GM06990 (cell line): ENCODE measurements at places on chromosomes 5 and 9.

- no peak for DNase-seq
These were observed 2.9 kb downstream of the NR2F1-AS1 start for GRCh38 chr5:93577854-93578812.

- no peak for DNase-seq
These were observed 133.5 kb downstream of the GADD45G start for GRCh38 chr9:89738137-89738932.

DNA sequence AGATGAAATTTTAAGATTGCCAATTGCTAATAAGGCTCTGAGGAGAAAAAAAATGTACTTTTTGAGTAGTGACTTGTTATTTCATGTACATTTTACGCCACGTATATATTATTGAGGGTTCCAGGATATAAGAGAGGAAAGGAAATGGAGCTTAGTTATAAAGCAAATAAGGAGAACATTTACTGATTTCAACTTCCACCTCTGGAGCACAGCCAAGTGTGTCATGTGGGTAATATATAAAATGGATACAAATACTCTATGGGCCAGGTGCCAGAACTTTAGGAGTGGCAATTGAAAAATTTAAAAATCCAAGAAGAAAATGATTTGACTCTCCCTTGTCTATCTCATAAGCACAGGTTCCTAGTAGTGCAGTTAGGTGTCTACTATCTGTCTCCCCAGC lies 45.0 kb upstream of the VLDLR start:
- DNase-seq, result no peak

DNA sequence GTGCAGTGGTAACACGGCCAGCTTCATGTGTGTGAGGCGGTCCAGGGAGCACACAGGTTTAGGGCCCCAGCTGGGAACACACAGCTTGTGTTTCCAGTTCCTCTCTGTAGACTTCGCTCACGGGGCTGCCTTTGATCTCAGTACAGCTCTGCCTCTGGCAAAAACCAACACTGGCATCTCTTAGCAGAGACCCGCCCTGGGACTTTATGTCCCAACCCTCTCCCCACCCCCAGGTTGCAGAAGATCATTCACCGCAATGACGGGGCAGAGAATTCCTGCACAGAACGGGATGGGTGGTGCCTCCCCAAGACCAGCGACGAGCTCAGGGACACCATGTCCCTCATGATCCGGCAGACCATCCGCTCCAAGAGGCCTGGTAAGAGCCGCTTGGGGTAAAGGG lies 5.2 kb upstream of the CEL start:
- no peak for DNase-seq

DNA sequence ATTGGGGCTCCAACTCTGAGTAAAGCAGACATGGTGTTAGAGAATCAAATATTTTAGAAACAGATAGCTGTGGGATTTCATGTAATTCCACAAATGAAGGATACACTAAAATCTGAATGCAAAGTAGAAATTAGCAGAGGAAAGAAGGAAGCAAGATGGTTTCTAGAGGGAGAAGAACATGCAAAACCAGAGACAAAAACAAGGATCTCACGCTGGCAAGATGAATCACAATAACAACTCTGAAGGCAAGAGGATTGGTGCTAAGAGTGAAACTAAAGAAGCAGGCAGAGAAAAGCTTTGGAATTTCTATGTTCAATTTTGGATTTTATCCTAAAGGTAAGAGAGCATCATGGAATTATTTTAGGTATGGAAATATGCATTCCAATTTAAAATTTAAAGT lies 857.2 kb upstream of the COX7C start:
- no peak for DNase-seq

GRCh38 chr5:160961761-160962160 lies 109.8 kb upstream of the ATP10B start:
- DNase-seq, result no peak

DNA sequence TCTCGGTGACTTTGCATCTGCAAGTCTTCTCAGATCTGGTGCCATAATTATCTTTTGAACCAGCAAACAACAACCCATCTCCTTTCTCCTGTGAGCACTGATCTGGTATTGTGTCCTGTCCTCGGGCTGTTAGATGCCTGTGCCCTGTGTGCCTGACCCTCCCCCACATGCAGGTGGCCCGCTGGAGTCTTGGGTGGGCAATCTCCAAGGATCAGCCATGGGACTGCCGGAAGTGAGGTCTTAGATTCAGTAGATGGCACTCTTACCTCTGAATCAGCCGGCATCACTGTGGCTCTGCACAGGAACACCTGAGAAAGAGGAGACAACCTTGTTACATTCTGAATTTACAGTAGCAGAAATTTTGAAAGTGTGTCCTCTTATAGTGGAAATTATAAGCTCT lies 172.4 kb downstream of the IRX2 start:
- no peak for DNase-seq

- no peak for DNase-seq
These were observed 74.8 kb upstream of the TGFBR1 start for GRCh38 chr9:99030092-99030511.

DNA sequence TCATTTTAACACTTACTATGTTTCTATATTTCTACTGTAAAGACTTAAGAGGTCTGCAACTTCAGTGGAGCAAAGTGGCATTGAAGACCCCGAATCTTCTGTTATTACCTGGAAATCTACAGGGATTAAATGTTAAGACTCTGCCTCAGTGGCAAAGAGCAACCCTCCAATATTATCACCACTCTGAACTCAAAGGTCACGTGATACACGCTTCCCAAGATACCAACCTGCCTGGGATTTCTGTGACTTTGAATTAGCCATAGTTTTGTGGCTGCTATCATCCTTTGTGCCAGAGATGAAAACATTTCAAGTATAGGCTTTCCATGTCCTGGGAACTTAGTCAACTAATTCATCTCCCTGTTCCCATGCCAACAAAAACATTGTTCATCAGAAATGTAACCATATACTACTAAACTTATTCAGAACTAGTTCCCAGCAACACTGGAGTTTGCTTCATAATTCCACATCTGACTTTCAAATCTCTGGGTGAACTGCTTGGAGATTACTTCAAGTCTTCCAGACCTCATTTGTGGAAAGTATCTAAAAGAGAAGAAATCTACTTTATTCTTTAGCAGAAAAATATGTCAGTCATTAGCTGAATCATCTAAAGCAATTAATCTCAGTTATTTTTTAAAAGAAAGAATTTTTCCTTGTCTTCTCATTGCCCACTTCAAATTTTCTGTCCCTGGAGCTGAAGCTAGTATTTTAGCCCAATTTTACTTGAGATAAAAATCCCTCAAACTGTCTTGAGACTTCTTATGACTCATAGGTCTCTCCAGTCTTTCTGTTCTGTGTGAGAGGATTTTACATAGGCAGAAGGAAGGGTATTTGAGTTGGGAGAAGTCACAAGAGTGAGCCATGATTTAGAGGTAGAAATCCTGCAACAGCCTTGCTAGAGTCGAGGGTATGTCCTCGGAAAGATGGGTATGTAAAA lies 83.0 kb downstream of the ZNF462 start:
- no peak for DNase-seq

DNA sequence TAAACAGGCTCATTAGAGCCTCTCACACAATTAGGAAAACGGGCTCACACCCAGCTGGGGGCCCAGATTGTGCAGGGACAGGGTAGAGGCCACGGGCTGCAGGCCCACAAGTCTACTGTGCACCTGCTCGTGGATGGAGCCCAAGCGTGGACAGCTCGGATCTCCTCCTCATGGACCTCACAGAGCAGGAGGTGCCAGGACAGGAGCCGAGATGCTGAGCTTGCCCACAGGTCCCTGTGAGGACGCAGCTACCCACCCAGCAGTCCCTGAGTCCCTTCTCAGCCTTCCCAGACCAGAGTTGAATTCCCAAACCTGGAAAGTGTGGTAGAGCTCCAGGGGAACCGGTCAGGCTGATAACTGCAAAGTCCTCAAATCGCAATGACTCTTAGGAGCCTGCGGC lies 70.6 kb upstream of the OLFM1 start:
- no peak for DNase-seq

GRCh38 chr9:14887149-14887548 lies 23.1 kb downstream of the FREM1 start:
- no peak for DNase-seq

DNA sequence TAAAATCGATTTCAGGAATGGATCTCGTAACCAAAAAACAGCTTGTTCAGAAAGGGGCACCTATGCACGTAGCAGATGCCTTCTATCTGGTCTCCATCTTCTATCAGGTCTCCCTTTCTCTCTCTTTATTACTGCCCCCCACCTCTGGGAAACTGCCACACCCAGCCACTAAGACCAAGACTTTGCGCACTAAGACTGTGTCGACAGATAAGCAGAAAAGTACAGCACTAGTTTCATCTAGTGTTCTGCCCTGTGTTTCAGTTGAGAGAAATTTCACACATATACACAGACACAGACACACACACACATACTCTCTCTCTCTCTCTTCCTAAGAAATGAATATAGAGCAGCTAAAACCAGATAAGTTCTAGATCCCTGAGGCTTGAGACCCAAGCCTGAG lies 210.1 kb upstream of the MAP3K1 start:
- no peak for DNase-seq

GRCh38 chr9:117783828-117784227 lies 79.6 kb downstream of the TLR4 start:
- peak; percentile 24 for DNase-seq

DNA sequence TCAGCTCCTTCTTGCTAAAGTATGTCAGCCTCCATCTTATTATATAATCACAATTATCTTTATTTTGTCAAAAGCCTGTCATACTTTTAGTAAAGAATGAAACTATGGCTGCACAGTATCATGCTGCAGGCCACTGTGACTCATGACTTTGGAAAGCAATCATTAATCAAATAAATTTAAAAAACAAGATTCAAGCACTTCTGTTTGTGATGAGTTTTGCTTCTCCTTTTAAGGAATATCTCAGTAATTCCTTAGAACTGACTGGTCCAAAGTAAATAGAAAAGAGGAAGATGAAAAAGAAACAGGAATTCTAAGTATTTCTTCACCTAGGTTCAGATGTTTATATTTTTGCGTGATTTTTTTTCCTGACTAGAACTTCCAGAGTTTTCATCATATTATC lies 83.1 kb downstream of the EDIL3 start:
- DNase-seq, result no peak

DNA sequence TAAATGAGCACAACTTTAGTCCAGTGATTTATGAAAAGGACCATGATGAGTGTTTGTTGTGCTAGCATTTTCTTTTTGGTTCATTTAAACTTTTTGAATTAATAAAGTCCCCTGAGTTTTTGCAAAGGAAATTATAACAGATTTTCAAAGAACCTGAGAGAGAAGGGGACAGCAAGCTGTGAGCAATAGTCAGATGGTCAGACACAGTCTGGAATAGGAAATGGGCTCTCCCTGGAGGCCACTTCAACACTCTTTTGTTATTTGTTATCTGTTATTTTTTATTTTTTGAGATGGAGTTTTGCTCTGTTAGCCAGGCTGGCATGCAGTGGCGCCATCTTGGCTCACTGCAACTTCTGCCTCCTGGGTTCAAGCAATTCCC lies 171.1 kb downstream of the ARHGEF28 start:
- no peak for DNase-seq

DNA sequence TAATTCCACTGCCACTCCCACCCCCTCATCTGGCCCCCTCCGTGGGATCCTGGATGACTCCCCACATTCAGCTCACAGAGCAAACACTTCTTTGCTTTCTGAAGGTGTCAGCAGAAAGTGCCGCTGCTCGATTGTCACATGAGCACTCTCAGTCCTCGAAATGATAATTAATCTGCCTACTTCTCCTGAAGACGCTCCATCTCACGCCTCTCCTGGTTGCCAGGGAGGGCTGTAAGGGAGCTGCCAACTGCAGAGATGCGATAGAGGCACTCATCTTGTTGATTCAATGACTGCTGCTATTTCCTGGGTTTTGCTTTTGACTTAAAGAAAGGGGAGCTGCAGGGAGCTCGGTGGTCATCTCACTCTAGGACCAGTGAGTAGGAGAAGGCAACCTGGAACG lies 206.5 kb downstream of the DAB2IP start:
- no peak for DNase-seq

GRCh38 chr5:165057145-165057544 lies 1551.7 kb downstream of the MAT2B start:
- DNase-seq, result no peak

- DNase-seq, result no peak
These were observed 1.8 kb upstream of the ENTPD2 start for GRCh38 chr9:137055385-137056364.

DNA sequence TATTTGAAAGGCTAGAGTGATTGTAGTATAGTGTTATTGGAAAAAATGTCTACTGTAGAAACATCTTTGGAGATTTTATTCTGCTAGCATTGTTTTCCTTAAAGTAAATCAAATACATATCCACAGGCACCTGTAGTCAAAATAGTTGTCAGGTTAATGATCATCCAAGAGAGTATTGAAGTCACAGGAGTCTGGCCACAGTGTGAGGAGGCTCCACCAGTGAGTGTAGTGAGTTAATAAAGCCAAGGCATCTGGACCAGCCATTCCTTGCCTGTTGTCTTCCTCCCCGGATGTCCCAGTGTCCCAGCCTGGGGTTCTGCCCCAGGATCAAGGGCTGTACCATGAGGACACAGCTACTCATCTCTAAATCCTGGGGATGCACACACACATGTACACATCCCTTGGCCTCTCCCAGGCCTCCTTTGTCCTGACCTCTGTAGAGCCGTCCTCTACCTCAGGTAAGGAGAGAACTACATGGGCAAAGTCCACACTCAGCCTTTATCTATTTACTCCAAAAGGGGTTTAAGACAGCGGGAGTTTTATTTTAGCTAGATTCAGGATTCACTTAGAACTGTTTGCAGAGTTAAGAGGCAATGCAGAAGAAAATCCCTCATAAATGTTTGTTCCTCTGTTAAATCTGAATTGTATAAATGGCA lies 3.7 kb downstream of the PIK3R1 start:
- DNase-seq, result no peak

DNA sequence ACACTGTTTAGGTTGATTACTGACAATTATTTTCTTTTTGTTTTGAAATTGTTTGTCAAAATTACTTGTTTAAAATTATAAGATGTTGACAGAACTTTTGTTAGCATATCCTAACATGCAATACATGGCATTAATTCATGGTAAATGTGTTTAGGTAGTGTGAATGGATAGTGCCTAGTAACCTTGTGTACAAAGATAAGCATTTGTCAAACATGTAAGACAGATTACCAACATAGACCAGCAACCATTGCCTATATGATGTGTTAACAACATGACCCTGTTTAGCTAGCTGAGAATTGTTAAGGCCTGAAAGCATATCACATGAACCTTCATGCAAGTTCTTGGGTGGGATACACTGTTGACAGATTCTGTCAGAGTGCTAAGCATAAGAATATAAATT lies 13.4 kb downstream of the MAN2A1 start:
- no peak for DNase-seq

- DNase-seq, result no peak
These were observed 179.0 kb upstream of the TARS1 start for GRCh38 chr5:33261747-33262146.

DNA sequence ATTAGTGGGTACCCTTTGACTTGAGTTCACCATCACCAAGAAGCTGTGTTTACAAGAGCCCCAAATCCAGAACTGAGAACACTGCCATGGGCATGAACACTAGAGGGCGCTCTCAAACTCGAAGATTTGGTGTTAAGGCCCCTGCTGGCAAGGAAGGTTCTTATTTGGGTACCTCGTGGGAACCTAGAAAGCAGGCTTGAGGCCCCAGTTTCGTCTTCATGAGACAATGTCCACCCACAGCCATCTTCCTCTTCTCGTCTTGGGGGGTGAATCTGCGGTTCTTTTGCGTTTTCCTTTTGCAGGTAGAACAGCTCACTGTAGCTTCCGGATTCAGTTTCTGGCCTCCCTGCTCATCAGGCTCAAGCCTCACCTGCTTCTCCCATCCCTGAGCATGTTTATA lies 184.0 kb downstream of the SEMA5A start:
- peak; percentile 84 for DNase-seq
